ENCODE measurements at places on chromosomes 11 and 22.

GRCh38 chr11:126359431-126360048, 4.1 kb downstream of the ST3GAL4 start:
- DNase-seq = no peak

- no peak for DNase-seq
Measured at GRCh38 chr11:1397146-1397861, 7.6 kb downstream of the BRSK2 start.

- no peak for DNase-seq
Measured at GRCh38 chr11:43984519-43985385, 42.3 kb downstream of the C11orf96 start.

GRCh38 chr11:71153005-71153390, 99.4 kb downstream of the SHANK2 start:
- DNase-seq = no peak

DNA sequence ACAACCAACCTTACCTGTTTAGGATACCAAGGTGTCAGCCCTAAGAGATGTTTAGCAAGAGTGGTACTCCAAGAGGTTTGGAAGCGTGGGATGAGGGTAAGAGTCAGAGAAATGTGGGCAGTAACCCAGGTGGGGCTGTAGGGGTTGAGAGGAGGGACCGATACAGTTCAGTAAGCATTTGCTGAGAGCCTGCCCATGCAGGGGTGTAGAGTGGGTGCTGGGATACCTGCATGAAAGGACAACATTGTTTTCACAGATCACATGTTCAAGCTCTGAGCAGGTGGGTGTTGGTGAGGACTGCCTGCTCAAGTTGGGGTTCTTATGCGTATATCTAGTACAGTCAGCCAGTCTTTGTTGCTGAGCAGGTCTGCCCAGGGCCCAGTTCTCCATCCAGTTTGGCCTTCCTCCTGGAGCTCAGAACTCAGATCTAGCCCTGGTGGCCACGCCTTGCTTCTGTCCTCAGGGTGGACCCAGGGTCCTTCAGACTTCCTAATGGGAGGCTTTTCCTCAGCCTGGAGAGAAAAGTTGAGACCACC, 14.8 kb downstream of the PPFIBP2 start:
- DNase-seq = no peak

All from activated CD4-positive, alpha-beta T cell treated with anti-CD3 and anti-CD28 coated beads, Interleukin-2, Interleukin-6, amounts not matched to agents 100 ng/mL and 50 ng/mL, durations not matched to agents 16 hours and 8 hours (primary cell).